GM04504 (cell line): ENCODE measurements at places on chromosomes 1 and 21.

GRCh38 chr1:5847013-5847659 lies 145.1 kb downstream of the NPHP4 start:
- DNase-seq = no peak

- DNase-seq = no peak
Measured at GRCh38 chr1:245870698-245871097, 636.4 kb downstream of the SMYD3 start.

DNA sequence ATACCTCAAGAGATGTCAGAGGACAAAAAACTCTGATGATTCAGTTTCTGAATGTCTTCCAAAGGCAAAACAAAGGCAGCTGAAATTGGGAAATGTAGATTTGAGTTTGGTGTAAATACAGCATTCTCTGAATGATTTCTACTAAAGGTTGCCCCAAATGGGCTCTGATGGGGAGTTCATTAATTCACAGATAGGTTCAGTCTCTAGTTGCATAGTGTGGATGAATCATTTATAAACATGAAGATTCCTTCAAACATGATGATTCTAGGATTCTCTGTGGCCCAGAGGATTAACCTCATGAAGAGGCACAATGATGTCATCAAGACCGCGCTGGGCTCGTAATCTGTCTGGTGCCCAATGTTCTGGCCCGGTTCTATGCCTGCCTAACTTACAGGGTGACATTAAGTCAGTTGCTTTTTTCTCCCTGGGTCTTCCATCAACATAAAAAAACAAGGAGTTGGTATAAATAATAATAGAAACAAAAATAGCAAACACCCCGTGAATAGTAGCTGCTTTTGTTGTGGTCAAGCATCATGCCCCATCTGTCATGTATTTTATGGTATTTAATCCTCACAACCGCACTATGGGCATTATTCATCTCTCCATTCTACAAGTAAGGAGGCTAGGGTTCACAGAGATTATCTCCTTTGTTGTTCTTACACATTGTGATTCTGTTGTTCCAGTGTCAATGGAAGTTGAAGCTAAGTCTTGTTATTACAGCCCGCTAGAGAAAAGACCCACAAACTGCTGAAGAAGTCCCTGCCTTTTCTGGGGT lies 509.6 kb upstream of the USP24 start:
- peak; percentile 85 for DNase-seq

GRCh38 chr1:94729267-94729666 lies 90.9 kb upstream of the SLC44A3 start:
- DNase-seq = peak; percentile 79

DNA sequence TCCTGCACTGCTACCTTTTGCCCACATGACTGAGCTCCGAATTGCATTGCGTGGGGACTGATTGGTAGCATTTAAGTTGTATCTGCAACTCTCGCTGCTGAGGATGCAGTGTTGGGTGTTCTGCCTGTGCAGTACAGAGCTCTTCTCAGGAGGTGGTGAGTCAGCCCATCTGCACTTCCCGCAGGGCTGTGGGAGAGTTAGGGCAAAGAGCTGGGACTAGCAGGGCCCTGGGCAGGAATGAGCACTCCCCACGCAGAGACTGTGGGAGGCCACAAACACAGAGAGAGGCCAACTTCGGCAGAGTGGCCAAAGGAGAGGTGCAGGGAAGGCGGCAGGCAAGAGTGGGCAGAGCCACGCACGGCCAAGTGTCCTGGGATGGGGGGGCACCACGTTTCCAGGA lies 244.7 kb downstream of the SIPA1L2 start:
- DNase-seq = no peak

- no peak for DNase-seq
Measured at GRCh38 chr1:33049371-33049770, 12.7 kb upstream of the AK2 start.

DNA sequence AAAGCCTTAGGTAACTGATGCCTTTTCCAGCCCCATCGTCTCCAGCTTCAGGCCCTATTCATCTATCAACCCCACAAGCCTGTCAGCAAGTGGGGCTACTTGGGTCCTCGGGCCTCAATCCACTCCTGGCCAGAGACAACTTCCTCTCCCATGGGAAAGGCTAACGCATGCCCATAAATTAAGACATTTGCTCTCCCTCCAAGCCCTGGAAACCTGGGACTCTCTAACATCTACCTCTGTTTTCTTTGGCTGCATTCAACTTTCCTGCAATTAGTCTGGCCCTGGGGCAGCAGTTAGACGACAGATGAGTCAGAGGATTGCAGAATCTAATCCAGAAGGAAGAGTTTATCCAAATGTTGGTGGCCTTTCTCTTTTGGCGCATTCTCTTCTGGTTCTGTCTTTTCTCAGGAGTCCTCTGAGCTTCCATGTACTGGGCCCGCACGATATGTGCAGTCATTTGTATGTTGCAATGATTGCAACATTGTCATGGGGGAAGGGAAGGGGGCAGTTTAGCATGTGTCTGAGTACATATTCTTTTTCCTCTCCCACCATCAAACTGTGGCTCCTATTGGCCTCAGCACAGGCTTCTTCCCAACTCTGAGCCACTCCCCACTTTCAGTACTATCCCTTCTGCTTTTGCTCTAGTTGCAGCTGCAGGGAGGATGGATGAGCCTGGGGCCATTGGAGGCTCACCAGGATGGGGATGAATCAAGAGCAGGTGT lies 54.4 kb downstream of the NAV1 start:
- DNase-seq = peak; percentile 98

- no peak for DNase-seq
Measured at GRCh38 chr1:200178340-200178739, 150.8 kb downstream of the NR5A2 start.

- no peak for DNase-seq
Measured at GRCh38 chr1:52364235-52364839, 1.7 kb downstream of the CC2D1B start.

GRCh38 chr21:32322676-32323075 lies 24.0 kb downstream of the MRAP start:
- no peak for DNase-seq

- peak; percentile 14 for DNase-seq
Measured at GRCh38 chr1:17909634-17910033, 154.5 kb downstream of the ACTL8 start.

DNA sequence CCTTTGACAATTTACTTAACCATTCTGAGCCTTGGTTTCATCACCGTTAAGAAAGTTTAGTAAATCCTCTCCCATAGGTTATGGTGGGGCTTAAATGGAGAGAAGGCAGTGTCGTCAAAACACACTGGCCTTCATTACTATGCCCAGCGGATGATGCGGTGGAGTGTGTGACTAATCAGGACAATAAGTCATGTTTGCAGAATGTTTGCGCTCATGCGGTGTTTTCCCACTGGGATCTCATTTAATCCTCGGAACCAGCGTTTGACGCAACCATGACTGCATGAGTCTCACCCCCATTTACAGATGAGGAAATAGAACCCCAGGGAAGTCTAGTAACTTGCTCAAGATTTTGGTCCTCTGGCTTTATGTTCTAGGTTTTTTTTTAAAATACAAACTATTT lies 17.5 kb downstream of the SLC26A9 start:
- DNase-seq = peak; percentile 85

DNA sequence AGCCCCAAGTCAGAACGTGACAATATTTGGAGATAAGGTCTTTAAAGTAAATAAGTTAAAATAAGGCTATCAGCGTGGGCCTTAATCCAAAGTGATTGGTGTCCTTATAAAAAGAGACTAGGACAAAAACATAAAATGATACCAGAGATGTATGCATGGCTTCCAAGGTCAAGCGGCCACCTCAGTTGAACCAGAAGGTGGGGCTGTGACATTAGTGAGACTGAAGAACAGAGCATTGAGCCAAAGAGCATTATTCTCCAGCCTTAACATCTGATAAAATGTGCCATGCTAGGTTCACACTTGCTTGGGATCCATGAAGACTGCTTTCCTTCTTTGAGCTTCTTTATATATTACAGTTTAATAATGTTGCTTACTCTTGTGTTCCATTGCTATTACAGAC lies 554.6 kb downstream of the PLA2G4A start:
- DNase-seq = no peak

DNA sequence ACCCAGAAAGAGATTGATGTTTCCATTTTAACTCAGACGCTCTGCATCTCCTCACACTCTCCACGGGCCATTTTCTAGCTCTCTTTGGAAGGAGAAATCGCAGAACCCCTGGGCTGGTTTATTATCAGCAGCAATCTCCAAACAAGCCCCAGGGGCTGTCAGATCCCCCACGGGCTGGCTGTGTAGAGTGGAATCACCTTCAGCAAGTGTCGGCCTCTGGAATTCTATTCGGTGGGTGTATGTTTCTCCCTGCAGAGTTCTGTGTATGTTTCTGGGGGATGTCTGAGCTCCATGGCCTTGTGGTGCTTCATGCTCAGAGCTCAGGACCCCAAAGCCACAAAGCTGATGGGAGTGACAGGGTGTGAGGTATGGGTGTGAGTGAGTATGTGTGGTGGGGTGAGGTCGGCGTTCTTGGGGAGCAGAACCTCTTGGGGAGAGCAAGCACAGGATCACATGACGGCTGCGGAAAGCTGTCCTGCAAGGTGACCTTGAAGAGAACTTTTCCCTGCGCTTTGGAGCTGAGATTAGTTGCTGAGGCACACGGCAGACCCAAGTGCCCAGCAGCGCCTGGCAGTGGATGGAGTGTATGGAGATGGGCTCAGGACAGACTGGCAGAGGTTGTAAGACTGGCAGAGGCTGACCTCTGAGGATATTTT lies 489 bp downstream of the ACOT11 start:
- no peak for DNase-seq

GRCh38 chr1:58201492-58202106 lies 344.9 kb downstream of the OMA1 start:
- no peak for DNase-seq

- no peak for DNase-seq
Measured at GRCh38 chr1:20448671-20449071, 37.3 kb downstream of the CAMK2N1 start.

GRCh38 chr1:21680381-21680780 lies 11.2 kb upstream of the RAP1GAP start:
- no peak for DNase-seq

DNA sequence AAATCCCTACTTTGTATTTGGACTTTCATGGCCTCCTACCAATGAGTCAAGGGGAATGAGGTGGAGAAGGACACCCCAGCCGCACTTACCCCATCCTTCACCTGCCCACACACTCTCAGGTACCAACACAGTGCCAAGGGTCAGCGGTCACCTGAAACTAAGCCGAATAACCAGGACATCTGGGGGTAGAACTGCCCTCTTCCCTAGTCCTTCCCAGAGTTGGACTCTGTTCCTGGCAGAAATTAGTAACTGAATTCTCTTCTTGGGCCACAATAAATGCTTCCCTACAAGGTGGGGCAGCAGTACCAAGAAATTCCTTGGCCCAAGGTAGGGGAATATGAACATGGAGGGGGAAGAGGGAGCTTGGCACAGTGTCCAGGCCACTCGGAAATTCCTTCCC lies 7.3 kb downstream of the SLC45A3 start:
- no peak for DNase-seq

DNA sequence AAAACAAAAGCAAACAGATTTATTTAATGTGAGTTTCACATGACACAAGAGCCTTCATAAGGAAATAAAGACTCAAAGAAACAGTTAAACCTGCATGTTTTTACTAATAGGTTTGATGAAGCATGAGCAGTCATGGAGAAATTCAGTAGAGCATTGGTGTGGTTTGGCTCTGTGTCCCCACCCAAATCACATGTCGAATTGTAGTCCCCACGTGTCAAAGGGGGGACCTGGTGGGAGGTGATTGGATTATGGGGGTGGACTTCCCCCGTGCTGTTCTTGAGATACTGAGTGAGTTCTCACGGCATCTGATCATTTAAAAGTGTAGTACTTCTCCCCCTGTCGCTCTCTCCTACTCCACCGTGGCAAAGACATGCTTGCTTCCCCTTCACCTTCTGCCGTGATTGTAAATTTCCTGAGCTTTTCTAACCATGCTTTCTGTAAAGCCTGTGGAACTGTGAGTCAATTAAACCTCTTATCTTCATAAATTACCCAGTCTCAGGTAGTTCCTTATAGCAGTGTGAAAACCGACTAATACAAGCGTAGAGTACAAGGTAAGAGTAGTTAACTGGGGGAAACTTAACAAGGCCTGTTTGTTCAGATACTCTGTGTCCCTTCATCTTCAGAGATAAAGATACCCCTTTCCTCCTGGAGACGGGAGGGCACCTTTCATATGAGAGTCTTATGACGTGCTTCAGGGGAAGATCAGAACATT lies 354.8 kb downstream of the SIPA1L2 start:
- DNase-seq = no peak

GRCh38 chr1:39642796-39643195 lies 3.4 kb upstream of the HEYL start:
- peak; percentile 18 for DNase-seq

GRCh38 chr1:202018468-202019234 lies 8.3 kb downstream of the ELF3 start:
- no peak for DNase-seq

DNA sequence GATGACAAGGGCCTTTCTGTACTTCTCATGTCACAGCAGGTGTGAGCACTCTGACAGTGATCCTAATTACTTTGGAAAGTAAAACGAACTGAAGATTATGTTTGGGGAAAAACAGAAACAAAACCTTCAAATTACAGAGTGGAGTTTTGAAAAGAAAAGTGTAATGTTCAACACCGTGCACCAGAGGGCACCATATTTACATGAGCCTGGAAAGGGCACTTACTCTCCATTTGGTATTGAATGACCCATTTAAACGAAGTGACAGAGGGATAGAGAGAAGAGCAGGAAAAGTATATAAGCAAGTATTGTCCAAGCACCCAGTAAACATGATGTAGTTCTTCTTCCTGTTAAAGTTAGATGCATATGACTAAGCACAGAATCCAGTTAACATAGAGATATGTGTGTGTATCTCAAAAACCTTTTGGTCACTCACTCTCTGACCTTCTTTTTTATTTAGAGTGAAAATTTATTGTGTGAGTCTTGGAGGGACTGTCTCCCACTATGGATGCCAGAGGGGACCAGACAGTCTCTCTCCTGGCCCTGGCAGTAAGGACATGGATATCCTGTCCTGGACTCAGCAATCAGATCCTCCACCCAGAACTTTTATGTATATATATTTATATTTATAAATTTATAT lies 3.8 kb upstream of the RGSL1 start:
- DNase-seq = peak; percentile 11

- no peak for DNase-seq
Measured at GRCh38 chr1:15684042-15684461, at the start of gene PLEKHM2. PLEKHM2 (plus strand) TSS chr1:15684320; CDS start chr1:15684559, 239 bp downstream.

GRCh38 chr1:162612606-162613400 lies 19.5 kb upstream of the DDR2 start:
- DNase-seq = no peak

DNA sequence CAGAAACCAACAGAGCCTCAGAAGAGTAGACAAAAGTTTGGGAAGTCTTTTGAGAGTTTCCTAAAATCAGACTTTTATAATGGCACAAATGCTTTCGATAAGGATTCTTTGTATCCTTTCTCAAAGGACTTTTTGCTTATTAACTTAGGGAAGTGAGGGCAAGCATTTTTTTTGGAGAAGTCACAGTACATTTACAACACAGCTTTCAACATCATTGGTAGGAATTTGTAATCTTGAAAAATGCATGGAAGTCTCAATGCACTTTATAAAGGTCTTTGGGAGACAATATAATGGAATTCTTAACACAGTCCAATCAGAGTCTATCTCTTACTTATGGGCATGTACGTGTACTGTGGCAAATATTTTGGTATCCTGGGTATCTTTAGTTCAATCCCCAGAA lies 325.8 kb upstream of the NR5A2 start:
- no peak for DNase-seq

GRCh38 chr1:190452272-190452848 lies 25.3 kb downstream of the BRINP3 start:
- DNase-seq = no peak
